HT1080 (cell line): ENCODE measurements at places on chromosomes 2 and 18.

- DNase-seq = peak; percentile 39
These were observed 795.8 kb upstream of the GCFC2 start for GRCh38 chr2:76506538-76506937.

DNA sequence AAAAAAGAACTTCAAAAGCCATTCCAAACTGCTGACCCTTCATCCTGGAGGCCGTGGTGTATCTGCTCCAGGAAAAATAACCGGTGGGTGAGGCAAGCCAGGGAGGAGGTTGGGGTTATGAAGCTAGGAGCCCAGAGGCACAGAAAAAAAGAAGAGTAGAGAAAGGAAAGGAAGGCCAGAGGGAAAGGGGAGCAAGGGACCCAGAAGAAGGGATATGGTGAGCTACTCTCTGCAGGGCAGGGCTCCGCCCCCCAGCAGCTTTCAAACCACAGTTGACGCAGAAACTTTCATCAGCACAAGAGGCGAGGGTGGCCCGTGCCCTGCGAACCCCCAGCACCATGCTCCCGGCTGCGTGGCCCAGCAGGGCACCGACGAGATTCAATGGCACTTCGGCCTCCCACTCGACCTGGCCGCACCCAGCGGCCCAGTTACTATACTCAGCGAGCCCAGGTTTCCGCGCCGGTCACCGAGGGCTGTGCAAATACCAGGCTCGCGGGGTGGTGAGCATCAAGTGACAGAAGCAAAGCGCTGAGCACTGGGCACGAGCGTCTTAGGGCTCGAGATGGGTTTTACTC lies 665 bp downstream of the MCM6 start:
- peak; percentile 64 for DNase-seq

- DNase-seq = no peak
These were observed 358.5 kb downstream of the ALK start for GRCh38 chr2:29562896-29563295.

DNA sequence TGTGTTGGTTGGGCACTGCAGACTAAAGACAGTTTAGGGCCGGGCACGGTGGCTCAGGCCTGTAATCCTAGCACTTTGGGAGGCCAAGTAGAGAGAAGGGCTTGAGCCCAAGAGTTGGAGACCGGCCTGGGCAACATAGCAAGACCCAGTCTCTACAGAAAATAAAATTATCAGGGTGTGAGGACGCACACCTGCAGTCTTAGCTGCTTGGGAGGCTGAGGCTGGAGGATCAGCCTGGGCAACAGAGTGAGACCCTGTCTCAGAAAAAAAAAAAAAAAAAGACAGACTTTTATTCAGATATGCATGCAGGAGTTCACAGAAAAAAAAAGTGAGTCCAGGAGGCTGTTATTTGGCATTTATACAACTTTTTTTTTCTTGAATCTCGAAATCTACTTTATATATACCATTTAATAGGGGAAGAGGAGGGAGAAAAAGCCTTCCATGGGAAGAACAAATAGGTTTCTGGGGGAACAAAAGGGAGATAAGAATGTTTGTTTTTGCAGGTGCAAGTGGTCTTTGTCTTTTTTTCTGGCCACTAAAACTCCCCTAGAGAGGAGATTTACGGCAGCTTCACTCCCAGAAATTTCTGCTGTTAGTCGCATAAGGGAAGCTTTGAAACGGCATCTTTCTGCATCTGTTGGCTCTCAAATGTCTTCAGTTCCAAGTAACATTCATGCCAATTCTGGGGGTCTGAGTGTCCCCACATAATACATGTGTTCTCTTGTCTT lies 4.1 kb upstream of the MSH6 start:
- no peak for DNase-seq

- no peak for DNase-seq
These were observed 25.7 kb upstream of the UXS1 start for GRCh38 chr2:106219813-106220212.

GRCh38 chr2:241540771-241541561 lies 17.6 kb upstream of the BOK start:
- DNase-seq = no peak

DNA sequence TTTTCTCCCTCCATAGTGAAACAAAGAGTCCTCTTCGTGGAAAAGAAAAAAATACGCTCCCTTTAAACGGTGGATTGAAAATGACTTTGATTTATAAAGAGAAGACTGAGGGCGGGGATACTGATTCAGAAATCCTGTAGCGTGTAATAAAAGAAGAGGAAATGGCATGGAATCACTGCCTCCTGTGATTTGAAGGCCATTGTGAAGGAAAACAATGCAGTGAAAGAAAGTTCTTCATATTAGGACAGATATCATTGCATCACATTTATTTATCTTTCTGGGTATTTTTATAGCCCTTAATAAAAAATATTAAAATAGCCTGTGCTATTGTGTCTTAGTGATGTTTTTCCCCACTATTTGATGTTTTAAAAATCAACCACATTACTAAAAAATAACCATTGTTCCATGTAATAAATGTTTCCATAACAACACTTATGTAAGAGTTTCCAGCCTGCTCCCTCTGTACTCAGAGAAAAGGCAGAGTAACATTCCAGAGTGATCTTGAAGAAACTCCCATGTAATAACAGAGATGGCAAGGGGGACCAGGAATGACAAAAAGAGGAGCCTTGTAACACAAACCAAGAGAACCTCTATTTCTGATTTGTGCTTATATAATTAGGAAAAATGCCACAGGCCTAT lies 8.0 kb downstream of the MRPL33 start:
- DNase-seq = no peak

GRCh38 chr18:7945882-7946281 lies 378.8 kb downstream of the PTPRM start:
- peak; percentile 81 for DNase-seq

DNA sequence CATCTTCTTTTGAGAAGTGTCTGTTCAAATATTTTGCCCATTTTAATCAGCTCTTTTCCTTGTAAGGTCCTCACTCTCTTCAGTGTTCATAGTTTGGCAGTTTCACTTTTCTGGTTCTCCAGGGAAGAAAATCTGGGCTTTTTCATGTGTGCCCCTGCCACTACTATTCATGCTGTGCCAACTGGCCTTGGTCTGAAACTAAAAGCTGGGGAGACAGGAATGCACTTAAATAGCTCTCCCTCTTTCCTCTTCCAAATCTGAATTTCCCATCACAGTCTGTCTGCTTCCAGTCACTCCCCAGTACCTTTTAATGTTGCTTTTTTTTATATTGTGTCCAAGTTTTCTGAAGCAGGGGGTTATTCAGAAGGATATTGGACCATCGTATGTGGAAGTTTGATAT lies 574.3 kb upstream of the POU3F3 start:
- DNase-seq = no peak

DNA sequence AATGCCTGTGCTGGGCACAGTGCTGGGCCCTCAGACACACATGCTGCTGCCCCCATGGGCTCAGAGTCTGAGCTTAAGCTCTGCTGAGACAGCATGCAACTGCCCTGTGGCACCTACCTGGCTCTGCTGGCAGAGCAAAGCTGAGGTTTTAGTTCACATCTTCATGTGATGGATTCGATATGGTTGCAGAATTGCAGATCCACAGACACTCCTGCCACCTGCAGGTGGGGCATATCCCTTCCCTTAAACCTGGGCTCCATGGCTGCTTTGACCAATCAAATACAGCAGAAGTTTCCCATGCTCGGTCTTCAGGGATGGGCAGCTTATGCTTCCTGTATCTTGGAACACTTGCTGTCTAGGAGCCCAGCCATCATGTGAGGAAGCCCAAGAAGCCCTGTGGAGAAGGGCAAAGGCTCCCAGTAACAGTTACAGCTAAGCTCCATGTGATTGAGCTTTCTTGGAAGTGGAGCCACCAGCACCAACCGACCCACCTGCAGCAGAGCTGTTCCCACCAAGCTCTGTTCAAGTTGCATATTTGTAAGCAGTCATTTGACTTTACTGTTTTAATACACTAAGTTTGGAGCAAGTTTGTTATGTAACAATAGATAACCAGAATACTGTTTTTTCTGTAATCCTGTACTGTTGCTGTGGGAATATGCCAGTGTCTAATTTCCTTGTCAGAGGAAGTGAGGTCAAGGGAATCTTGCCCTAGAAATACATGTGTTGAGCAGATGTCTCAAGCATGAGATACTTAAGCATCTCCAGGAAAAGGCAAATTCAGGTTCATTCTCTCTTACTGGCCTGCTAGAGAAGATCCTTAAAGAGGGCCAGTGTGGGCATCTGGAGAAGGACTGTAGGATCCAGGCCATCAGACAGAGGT lies 79.3 kb downstream of the SH3RF3 start:
- DNase-seq = peak; percentile 58

- no peak for DNase-seq
These were observed 50.6 kb upstream of the SPRED2 start for GRCh38 chr2:65482971-65483370.

GRCh38 chr2:42117923-42118753 lies 51.0 kb upstream of the EML4 start:
- DNase-seq = peak; percentile 94

GRCh38 chr18:38290229-38290628 lies 724.6 kb upstream of the CELF4 start:
- DNase-seq = no peak
